SIG-M5 (cell line): ENCODE measurements at places on chromosomes 2 and 18.

GRCh38 chr2:143936848-143937722 is 582.8 kb downstream of the ZEB2 start:
- DNase-seq = no peak

DNA sequence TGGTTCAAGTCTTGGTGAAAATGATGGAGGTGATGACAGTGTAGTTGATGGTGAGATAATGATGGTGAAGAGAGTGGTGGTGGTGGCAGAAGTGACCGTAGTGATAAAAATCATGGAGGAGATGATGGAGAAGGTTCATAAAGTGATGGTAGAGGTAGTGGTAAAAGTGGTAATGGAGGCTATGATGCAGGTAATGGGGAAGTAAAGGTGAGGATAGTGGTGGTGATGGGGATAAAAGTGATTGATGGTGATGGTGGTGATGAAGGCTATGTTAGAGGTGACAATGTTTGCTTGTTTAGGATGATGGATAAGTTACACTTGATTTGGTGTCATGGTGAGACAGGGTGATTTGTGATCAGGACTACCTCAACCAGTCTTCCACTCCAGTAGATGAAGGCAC is 268.9 kb downstream of the DYSF start:
- DNase-seq = no peak

DNA sequence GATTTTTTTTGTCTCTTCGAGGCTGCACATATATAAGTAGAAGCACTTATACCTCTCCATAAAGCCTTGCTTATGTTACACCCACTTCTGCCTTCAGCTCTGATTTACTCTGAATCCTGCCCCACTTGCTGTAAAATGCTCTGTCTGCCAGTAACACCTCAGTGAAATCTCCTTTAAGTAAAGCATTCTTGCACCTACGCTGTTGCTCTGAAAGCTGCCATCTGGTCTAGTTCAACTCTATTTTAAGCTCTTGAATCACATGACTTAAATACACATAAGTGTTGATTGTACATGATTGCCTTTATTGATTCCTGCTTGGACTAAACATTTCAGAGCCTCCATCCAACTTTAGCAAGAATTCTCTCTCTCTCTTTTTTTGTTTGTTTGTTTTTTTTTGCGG is 609.0 kb upstream of the CELF4 start:
- no peak for DNase-seq

GRCh38 chr2:176128172-176128981 is 1.1 kb upstream of the HOXD8 start:
- DNase-seq = no peak

- DNase-seq = no peak
These were observed 51.2 kb upstream of the ADAM23 start for GRCh38 chr2:206392118-206392517.

- no peak for DNase-seq
These were observed 102.4 kb downstream of the LDLRAD4 start for GRCh38 chr18:13320891-13321425.

GRCh38 chr2:173397539-173397938 is 42.9 kb downstream of the CDCA7 start:
- no peak for DNase-seq

DNA sequence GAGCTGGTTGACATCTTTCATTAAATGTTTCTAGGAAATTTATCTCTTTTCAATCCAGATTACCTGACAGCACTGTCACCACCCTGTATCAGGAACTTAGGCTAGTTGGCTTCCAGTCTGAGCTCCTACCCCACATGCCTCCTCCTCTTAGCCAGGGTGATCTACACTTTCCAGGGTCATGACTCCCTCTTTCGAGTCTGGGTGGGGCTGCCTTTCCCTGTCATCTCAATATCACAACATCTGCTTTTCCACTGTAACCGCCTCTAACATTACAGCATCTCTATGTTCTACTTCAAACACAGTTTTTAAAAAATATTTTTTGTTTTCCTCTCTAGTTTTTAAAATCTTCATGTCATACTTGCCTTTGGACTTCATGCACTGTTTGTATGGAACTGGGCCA is 129.2 kb downstream of the RBMS1 start:
- DNase-seq = no peak

DNA sequence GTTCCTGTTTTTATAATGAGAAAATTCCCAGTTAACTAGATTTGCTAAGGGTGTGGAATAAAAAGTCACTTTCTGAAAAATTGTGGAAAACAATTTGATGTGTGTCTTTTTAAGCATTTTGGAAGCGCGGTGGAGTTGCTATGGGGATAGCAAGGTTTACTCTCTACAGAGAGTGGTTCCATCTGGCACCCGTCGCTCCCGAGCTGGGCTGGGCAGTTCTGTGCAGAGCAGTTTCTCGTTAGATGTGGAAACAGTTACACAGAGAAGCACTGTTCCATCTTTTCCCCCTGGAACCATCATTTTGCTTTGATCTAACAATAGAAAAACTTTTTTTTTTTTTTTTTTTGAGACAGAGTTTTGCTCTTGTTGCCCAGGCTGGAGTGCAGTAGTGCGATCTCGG is 17.4 kb downstream of the LDLRAD4 start:
- no peak for DNase-seq

- DNase-seq = no peak
These were observed at the start of gene VAMP8 for GRCh38 chr2:85577386-85578242. Gene VAMP8, plus strand, starts transcription at chr2:85577586. Its CDS starts 61 bp downstream, at chr2:85577647.

GRCh38 chr2:196276421-196276820 is 105.0 kb upstream of the STK17B start:
- no peak for DNase-seq

GRCh38 chr2:120670371-120670770 is 65.3 kb upstream of the GLI2 start:
- no peak for DNase-seq

GRCh38 chr2:168237741-168238140 is 9.7 kb downstream of the STK39 start:
- no peak for DNase-seq

- DNase-seq = no peak
These were observed 36.4 kb downstream of the ICOS start for GRCh38 chr2:203973000-203973399.

GRCh38 chr2:100208141-100208770 is 65.9 kb upstream of the AFF3 start:
- no peak for DNase-seq

DNA sequence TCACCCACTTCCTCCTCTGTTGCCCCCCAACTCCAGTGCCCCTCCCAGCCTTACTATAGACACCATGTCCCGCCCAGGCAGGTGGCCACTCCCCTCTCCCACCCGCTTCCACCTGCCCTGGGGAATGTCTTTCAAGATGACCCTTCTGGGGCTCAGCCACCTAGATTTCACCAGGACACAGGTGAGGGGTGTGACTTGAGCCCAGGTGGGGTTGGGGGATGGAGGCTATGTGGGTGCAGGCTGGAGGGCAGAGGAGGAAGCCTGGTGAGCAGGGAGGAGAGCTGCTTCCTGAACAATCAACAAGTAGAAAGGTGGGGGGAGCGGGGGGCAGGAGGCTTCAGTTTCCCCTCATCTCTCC is 8.7 kb downstream of the ADRA2B start:
- DNase-seq = no peak

- no peak for DNase-seq
These were observed 235.9 kb upstream of the LRATD1 start for GRCh38 chr2:14396533-14397083.

DNA sequence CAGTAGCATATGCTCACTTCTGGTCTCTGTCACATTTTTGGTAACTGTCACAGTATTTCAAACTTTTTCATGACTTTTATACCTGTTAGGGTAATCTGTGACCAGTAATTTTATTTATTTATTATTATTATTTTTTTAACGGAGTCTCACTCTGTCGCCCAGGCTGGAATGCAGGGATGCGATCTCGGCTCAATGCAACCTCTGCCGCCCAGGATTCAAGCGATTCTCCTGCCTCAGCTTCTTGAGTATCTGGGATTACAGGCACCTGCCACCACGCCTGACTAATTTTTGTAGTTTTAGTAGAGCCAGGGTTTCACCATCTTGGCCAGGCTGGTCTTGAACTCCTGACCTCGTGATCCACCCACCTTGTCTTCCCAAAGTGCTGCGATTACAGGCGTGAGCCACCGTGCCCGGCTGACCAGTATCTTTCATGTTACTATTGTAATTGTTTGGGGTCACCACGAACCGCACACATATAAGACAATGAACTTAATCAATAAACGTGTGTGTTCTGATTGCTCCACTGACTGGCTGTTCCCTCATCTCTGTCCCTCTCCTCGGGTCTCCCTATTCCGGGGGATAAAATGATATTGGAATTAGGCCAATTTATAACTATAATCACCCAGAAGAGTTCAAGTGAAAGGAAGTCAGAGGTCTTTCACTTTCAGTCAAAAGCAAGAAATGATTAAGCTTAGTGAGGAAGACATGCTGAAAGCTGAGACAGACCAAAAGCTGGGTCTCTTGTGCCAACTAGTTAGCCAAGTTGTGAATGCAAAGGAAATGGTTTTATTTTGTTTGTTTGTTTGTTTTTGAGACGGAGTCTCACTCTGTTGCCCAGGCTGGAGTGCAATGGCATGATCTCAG is 22.9 kb downstream of the TGIF1 start:
- DNase-seq = no peak

DNA sequence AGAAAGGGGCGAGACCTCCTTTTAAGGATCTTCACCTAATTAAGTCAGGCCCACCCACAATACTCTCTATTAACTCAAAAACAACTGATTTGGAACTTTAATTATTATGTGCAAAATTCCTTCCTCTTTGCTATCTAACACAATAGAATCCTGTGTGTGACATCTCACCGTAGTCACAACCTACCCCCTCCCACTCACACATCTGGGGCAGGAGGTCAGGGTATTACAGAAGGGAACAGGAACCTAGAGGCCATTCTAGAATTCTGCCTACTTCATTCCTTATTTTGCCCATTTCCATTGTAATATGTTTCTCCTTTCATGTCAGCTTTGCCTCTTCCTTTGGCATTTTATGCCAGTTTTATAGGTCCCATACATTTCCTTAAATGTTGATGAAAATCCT is 829.3 kb upstream of the ID2 start:
- no peak for DNase-seq

- no peak for DNase-seq
These were observed 38.7 kb upstream of the HAAO start for GRCh38 chr2:42830922-42831574.

GRCh38 chr2:78355967-78356366 is 669.5 kb upstream of the REG3G start:
- no peak for DNase-seq

DNA sequence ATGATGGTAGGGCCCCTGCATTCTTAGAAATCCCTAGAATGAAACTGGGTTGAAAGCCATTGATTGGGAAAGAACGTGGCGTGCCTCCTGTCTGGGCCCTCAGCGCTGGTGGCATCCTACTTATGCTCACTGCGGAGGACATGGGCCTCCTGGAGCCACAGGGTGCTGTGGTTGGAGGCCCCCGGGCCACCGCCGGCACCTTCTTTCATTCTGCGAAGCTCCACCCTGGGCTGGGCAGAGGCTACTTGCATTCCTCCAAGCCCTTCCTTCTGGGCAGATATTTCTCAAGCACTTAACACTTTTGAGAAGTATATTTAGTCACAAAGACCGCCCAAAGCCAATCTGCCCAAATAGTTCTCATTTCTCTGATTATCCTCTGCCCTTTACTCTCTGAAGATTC is 311.9 kb downstream of the MYCN start:
- DNase-seq = no peak

DNA sequence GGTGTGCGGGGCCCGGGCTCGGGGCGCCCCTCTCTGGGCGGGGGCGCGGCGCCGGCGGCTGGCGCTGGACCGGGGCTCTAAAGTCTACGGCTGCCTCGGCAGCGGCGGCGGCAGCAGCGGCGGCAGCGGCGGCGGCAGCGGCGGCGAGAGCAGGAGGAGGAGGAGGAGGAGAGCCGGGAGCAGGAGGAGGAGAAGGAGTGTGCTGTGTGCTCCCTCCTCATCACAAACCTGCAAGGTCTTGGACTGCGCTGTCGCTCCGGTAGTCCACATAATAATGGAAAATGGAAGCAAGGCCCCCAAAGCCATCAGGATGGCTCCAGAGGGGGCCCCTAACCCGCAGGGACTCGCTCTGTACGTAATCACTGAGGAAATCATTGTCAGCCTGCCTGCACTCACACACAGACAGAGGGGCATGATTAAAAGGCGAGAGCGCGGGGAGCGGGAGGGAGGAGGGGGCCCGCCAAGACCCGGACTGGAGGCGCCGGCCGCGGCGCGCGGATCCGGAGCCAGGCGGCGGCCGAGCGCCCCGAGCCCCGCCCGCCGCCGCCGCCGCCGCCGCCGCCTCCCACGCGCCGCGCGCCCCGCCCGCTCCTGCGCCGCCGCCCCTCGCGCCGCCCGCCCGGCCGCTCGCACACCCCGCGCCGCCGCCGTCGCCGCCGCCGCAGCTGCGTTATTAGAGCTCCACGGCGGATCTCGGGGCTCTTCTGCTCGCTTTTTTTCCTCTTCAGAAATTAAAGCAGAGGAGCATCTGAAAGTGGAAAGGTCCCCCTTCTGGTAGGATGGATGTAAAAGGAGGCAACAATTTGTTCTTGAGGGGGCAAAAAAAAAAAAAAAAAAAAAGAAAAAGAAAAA is at the start of gene ZNF521:
Gene ZNF521, minus strand, starts transcription at position 390 of the 852 bp plus-strand sequence. CDS start 1,220 bp downstream, outside the sequence.
- no peak for DNase-seq

DNA sequence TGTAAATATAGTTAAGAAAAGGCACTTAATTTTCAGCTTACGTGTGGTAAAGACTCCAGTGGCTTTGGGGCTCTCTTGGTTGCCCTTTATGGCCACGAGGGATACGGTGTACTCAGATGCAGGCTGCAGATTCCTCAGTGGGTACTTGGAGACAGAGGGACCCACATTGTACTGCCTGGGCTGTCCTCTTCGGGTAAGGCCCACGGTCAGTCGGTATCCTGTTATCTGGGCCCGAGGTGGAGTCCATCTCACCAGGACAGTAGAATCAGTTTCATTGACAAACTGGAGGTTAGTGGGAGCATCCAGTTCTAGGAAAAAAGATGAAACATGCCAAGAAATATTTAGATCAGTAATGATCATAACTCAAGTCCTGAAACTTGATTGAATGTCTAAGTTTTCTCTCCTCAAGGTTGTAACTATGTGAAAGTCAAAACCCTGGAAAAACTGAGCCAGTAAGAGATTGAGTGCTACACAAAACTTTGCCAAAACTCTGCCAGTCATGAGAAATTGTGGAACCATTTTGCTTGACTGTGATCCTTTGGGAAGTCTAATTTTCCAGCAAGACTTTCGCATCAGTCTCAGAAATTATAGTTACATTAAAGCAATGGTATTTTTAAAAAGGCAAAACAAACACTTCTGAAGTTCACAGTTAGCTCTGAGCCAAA is 31.4 kb downstream of the FN1 start:
- no peak for DNase-seq

- no peak for DNase-seq
These were observed 176.4 kb downstream of the ZNF516 start for GRCh38 chr18:76318607-76319006.

GRCh38 chr18:58609536-58609993 is 19.3 kb downstream of the ALPK2 start:
- no peak for DNase-seq

DNA sequence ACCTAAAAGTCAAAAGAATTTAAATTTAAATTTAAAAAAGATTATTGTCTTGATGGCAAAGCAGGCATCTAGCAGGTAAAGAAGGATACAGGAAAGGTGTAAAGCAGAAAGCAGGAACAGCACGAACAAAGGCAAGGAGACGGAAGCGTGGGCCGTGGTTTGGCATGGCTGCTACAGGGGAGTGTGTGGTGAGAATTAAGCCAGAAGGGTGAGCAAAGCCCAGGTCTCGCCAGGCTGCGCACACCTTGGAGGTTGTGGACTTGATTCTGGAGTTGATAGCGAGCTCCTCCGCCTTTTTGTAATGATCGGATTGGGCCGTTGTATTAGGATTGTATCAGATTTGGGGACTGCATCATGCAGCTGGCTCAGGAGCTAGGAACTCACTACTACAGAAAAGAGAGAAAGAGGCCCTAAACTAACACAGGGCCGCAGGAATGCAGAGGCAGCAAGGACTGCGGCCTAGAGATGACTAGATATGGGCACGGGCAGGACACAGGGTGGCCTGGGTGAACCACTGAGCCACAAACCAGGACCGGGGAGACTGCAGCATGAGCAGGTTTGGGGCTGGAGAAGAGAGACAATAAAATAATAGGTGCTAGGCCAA is 71.4 kb upstream of the TMEM247 start:
- no peak for DNase-seq
